Cortex of kidney (tissue), 1 donor: ENCODE measurements at places on chromosomes 1 and 21.

- no peak for DNase-seq
Observed at GRCh38 chr1:221458447-221459156, 283.3 kb downstream of the DUSP10 start.

- DNase-seq, result no peak
Observed at GRCh38 chr1:41357451-41358101, 3.7 kb upstream of the FOXO6 start.

- DNase-seq, result no peak
Observed at GRCh38 chr1:39926343-39926793, 24.7 kb upstream of the MYCL start.

GRCh38 chr1:27332536-27333281, 9.1 kb upstream of the SYTL1 start:
- no peak for DNase-seq

GRCh38 chr1:171017426-171017825, 73.3 kb upstream of the FMO3 start:
- DNase-seq, result no peak

- DNase-seq, result no peak
Observed at GRCh38 chr1:22420455-22421053, 31.1 kb upstream of the ZBTB40 start.

DNA sequence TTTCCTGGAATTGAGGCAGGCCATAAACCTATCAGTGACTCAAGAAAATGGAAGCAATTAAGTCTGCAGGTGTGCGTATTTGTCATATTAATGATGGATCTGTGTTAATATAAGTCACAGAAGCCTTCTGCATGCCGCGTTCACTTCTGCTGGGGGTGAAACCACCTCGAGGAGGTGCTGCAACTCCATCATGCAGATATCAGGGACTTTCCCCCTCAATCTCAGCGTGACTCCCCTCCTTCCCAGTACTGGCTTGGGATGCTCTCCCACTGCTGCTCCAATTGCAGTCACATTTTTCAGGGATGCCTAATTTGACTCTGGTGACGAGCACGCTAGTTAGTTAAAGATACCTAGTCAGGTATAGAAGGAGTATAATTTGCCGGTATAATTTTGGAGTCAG, 87.5 kb downstream of the ASTN1 start:
- DNase-seq, result no peak

- no peak for DNase-seq
Observed at GRCh38 chr1:64036549-64036948, 166.9 kb upstream of the UBE2U start.

- no peak for DNase-seq
Observed at GRCh38 chr1:222820171-222820712, 5.4 kb downstream of the DISP1 start.

GRCh38 chr1:10692401-10693021, 103.9 kb downstream of the CASZ1 start:
- DNase-seq, result no peak

DNA sequence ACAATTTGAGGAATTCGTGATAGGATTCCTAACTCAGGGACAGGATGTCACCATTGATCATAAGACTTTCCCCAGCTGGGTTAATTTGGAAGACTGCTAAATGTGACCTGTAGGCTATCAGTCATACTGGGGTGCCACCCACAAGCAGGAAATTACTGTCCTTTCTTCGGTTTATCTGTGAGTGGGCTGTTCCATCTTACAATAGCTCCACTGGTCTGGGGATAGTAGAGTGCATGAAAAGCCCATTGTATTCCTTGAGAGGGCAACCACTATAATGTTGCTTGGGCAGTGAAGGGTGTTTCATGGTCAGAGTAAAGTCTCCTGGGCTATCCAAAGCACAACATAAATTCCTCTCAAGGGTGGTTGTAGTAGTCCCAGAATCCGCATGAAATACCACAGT, 1523.0 kb upstream of the B3GALT2 start:
- DNase-seq, result no peak
